ENCODE measurements at places on chromosomes 5 and 9.

DNA sequence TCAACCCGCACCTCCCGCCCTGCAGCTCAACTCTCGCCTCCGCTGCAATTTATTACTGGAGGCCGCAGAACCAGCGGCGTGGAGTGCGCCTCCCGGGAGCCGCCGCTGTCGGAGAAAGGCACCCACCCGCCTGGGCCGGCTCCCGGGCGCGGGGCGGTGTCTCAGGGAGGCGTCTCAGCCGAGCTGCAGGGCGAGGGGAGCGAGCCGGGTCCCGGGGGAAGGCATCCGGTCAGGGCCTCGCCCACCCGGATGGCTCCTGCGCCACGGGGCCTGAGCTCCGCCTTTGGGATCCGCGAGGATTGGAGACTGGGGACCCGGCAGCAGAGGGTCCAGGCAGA is 32.9 kb downstream of the TSPAN17 start:
- no peak for DNase-seq

- no peak for DNase-seq
These were observed 275.5 kb downstream of the SPOCK1 start for GRCh38 chr5:137223324-137224295.

DNA sequence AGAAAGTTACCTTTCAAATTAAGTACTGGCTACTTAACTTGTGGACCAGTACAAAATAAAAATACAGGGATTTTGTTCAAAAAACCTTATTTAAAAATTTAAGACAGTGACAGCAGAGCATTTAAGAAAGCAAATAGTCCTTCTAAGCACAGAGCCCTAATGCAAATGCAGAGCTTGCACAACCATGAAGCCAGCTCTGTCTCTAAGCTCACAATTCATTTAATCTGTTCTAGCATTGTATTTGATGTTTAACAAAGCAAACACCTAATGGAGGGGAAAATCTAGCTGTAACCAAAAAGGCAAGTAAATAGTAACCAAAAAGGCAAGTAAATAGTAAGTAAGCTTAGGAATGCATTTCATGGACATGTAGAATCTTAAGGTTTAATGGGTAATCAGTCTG is 138.7 kb upstream of the GHR start:
- DNase-seq, result no peak

DNA sequence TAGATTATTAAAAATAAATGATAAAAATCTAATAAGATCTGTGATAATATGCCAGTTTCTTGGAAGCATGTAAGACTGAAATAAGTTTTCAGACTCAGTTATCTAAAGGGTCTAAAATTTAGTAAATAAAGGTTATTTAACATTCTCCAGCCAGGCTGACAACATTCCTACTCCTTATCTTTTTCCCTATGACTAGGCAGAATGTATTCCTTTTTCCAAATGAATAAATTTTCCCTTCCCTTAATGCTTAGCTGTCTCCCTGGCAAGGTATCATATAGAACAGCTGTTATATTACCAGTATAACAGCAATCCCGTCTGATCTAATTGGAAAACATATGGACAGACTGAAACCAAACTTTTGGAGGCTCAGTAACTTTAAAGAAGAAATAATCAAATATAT is 13.0 kb downstream of the MEGF9 start:
- DNase-seq, result no peak

Measured in GM20000 (cell line).